ENCODE measurements at places on chromosomes 11 and 22. TPM values are rescaled to one million over a fixed set of nuclear protein-coding genes. Genes with fewer than 3 reads are reported as not detected.

Gene APOL3
- 52.0 TPM for polyA plus RNA-seq

Gene HDAC10
- 8.6 TPM for polyA plus RNA-seq

Gene B4GALNT4
- not detected for polyA plus RNA-seq

Gene OR8G1
- not detected for polyA plus RNA-seq

Gene UPK3A
- polyA plus RNA-seq, result 1.5 TPM

Gene PGA4
- not detected for polyA plus RNA-seq
